ENCODE measurements at places on chromosomes 6 and 20.

GRCh38 chr20:50510706-50511542 lies 741 bp downstream of the PTPN1 start:
- ATAC-seq: no peak

- ATAC-seq: no peak
These were observed 931.1 kb downstream of the C6orf118 start for GRCh38 chr6:164378330-164378729.

GRCh38 chr6:24988562-24988961 lies 52.8 kb upstream of the RIPOR2 start:
- no peak for ATAC-seq

GRCh38 chr6:13278164-13278563 lies 50.2 kb downstream of the TBC1D7 start:
- ATAC-seq: no peak

DNA sequence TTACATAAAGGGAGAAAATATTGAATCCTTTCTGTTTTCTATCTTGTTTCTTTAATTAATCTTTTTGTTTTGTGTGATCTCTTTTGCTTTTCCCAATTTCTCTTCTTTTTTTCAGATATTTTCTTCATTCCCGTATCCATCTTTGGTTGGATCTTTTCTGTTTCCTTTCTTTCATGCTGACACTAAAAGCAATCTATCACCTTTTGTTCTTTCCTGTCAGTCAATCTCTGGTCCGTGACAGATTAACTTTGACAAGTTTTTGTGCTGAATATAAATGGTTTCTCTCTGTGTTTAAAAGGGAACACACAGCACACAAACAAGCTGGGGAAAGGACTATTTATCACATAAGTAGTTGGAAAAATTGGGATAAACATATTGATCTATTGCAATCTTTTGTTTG lies 162.8 kb downstream of the GRM1 start:
- ATAC-seq: no peak

- no peak for ATAC-seq
These were observed 12.0 kb upstream of the GATA5 start for GRCh38 chr20:62487561-62488354.

DNA sequence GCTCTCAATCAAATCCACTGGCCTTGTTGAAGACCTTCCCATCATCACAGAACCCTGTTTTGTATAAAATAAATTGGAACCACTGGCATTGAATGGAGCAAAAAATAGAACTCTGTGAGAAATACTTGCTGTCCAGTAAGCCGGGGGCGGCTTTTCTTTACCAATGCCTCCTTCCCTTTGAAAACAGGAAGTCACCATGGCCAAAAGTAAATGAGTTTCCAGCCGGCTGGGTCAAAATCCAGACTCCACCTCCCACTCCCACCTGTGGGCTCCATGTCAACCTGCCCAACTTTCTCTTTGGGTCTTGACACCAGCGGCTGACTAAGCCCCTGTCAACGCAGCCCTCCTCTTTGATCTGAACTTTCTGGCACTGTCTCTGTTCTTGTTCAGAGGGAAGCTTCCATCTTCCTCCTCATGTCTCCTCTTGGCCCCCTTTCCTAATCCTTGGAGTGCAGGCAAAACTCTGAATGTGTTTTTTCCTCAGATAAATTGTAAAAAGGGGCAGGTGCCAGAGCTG lies 95.2 kb downstream of the TFAP2C start:
- no peak for ATAC-seq

- ATAC-seq: no peak
These were observed 99.2 kb downstream of the JPH2 start for GRCh38 chr20:44087857-44088120.

DNA sequence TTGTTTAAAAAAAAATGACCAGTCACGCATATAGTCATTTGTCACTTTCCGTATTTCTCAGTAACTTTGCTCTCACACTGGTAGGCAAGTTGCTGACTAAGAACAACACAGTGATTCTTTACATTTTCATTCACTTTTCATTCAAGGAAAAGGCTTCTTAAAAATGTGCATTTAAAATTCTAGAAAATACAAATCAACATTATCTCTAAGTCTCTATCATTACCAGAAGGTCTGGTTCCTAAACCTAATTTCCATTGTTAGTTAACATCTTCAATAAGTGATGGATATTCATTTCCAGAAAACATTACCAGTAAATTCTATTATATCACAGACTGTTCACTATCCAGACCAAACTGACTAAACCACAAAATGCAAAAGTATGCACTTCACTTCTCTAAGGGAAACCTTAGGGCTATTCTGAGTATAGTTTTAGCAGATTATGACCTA lies 115.3 kb downstream of the AHI1 start:
- no peak for ATAC-seq

- ATAC-seq: no peak
These were observed 3.1 kb downstream of the HLA-C start for GRCh38 chr6:31268836-31269235.

DNA sequence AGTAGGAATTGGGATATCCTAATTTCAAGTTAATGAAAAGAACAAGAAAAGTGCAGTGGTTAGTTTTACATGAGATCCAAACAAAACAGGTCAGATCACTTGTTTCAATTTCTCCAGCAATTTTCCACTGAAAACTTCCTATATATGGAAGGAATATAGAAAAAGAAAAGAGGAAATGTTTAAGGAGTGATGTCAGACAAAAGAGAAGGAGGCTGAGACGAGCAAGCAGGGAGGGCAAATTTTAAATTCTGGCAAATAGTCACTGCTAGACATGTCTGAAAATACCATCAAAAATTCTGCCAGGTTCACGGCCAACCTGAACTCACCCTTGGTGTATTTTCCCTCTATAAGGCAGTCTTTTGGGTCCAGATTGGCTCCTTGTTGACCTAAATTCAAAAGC lies 9.5 kb upstream of the NUP153 start:
- ATAC-seq: no peak

DNA sequence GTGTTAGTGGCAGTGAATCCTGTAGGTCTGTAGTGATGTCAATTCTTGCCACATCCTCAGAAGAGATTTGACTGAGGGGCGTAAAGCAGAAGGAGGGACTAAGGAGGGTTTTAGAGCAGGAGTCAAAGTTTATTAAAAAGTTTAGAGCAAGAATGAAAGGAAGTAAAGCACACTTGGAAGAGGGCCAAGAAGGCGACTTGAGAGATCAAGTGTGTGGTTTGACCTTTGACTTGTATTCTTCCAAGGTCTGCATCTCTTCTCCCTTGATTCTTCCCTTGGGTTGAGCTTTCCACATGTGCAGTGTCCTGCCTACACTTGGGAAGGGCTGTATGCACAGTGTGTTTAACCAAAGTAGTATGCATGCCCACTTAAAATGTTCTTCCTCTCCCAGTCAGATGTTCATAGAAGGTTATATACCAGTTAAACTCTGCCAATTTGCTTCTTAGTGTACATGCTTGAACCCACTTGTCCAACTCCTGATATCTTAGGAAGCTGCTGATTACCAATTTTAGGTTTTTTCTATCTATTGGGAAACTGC lies 627.6 kb downstream of the MMUT start:
- ATAC-seq: no peak

DNA sequence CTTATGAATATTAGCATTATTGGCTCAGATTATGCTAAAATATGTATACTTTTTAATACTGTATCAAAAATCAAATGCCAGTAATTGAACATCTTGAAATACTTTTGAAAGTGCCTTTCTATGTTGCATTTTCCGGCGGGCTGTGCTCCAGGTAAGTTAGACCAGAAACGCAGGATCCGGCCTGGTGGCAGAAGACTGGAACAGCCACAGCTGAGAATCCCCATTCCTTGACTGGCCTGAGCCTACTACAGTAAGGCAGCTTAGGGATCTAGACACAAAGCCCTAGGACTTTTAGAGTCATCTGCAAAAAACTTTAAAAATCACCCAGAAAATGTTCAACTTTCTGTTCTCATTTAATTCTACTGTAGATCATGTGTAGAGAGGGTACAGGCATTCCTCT lies 138.8 kb upstream of the C6orf118 start:
- no peak for ATAC-seq

- ATAC-seq: no peak
These were observed 548.2 kb downstream of the QKI start for GRCh38 chr6:163962627-163963117.

- ATAC-seq: no peak
These were observed 13.3 kb upstream of the PTPN1 start for GRCh38 chr20:50496773-50497385.

DNA sequence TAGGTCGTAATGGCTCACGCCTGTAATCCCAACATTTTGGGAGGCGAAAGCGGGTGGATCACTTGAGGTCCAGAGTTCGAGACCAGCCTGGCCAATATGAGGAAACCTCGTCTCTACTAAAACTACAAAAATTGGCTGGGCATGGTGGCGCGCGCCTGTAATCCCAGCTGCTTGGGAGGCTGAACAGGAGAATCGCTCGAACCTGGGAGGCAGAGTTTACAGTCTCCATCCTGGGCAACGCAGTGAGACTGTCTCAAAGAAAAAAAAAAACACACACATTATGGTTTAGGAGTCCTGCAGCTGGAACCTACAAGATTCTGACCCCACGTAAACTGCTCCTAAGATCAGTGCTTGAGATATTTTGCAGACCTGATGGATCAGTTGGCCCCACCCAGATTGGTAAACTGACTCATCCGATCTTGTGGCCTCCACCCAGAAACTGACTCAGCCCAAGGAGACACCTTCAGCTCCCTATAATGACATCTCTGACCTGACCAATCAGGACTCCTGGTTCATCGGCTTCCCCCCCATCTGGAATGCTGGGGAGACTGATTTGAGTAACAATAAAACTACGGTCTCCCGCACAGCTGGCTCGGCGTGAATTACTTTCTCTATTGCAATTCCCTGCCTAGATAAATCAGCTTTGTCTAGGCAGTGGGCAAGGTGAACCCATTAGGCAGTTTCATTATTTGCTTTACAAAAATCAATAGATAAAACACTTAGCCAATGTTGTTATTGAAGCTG lies 96.2 kb upstream of the BTN3A2 start:
- ATAC-seq: no peak

DNA sequence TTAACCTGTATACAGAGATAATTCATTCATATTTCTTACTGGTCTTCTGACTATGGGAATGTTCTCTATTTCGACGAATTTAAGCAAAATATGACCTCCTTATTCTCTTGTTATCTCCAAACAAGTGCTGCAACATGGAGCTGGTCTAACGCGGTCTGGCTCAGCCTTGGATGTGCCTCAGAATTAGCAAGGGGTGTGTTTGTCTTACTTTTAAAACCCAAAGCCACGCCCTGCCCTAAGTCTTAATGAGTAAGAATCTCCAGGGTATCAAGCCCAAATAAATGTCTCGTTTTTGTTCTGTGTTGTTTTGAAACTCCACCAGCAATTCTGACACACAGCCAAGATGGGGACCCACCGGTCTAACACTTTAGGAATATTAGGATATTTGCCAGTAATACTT lies 99.2 kb downstream of the ATP9A start:
- ATAC-seq: no peak

- ATAC-seq: no peak
These were observed 61.3 kb upstream of the PMEPA1 start for GRCh38 chr20:57770852-57771720.

GRCh38 chr6:169886631-169887227 lies 135.3 kb downstream of the ERMARD start:
- ATAC-seq: no peak

DNA sequence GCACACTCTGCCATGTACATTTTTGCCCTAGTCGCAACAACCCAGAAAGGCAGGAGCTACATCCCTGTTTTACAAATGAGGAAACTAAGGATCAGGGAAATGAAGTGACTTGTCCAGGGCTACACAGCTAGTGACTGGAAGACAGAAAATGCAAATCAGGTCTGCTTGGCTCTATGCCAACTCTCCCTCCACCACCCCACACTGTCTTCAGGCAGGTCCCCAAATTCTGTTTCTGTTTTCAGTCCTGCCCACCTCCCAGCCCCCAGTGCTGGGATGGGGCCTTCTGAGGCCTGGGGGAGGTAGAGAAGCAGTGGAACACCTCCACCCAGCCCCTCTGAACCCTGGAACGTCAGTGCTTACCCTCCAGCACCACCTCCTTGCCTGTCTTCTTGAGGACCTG lies 5.1 kb downstream of the SNTA1 start:
- ATAC-seq: no peak

GRCh38 chr6:111339294-111339693 lies 143.7 kb downstream of the REV3L start:
- ATAC-seq: no peak

DNA sequence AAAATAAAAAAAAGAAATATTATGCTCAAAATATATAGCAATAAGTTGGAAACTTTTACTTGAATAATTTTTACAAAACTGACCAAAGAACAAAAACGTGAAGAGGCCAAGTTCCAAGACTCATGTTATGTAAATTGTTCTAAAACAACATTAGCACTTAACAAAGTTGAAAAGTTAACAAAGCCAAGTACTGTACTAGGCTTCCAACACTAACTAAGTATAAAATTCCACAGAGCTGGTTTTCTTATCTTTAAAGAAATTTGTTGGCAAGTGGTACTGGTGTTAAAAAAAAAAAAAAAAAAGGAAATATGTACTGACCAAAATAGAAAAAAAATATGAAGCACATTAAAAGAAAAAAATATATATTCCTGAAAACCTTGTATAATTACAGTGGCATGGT lies 127.8 kb downstream of the SLC16A10 start:
- no peak for ATAC-seq

DNA sequence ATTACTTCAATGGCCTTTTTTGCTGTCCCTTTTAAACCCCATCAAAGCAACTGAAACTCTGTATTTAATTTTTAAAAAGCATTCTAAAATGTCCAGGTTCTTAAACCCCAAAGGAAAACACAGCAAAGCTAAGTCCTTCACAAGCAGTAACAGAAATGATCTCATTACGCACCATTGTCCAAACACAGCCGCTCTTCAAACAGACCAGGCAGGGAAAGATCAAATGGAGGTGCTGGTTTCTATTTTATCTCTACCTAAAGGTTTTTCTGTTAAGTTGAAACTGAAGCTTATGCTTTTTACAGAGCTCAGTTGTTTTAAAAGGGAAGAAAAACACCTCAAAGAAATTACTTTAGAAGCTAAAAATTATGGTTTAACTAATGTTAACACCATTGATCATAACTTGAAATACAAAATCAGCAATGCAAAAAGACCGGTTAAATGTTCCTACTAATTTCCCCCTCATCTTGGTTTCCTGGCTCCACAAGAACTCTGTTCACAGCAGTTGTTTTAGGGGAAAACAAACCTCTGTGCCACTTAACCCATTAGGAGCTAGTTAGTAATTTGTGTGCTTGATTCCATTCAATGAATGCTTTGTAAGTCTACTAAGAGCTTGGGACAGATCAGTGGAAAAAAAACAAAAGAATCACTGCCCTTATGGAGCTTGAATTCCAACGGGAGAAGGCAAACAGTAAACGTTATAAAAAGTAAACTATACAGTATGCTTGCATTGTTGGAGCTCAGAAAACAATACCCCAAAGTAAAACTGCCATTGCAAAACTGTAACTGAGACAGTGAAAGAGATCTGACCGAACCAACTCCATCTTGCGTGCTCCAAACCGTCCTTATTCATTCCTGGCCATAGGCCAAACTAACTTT lies 87.4 kb downstream of the CD24 start:
- no peak for ATAC-seq

DNA sequence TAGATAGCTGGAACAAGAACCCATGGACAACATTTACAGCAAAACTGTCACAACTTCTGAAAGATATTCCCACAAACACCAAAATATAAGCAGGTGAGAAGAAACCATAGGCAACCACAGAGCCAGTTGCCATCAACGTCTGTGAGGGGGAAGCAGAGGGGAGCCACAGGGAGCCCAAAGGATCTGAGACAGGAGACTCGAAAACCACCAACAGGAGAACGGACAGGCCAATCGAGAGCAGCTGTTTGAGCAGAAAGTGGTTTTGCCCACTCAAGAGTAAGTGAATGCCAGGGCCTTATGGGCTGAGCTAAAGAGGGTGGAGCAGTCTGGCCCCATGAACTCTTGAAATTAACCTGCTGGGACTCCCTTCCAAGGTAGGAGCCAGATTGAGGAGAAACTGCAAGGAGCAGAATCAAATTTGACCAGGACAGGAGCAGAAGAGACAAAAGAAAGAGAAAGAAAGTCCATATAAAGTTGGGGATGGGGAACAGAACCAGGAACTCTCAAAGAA lies 195.4 kb downstream of the ANKRD60 start:
- ATAC-seq: no peak
